ENCODE measurements at places on chromosomes 2 and 18.
A peak's percentile ranks its signal among the peaks of the same experiment; 100 is the strongest.

GRCh38 chr2:10668402-10669012 lies 21.3 kb downstream of the NOL10 start:
- DNase-seq = no peak

DNA sequence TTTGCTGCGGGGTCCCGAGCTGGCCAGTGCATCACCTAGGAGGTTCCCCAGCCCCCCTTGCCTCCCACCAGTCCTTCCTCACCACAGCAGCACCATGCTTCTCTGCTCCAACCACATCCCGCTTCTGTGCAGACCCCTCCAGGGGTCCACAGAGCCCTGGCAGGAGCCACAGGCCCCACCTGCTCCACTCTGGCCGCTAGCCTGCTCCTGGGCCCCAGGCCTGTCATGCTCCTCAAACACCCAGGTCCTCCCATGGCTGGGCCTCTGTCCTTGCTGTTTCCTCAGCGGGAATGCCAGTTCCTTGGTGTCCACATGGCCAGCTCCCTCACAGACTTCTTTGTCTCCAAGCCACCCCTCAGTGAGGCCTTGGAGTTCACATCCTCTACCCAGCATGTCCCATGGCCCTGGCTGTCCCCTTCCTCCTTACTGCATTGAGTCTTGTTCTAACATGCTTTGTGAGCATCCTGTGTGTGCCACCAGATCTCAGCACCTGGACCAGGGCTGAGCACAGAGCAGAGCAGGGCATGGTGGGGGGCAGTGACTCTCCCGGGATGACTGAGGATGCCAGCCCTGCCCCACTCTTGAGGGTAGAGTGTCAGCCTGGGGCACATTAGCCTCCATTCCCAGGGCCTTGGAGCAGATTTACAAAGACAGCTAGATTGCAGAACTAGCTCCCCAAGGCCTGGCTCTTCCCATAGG lies 201.0 kb upstream of the HS6ST1 start:
- DNase-seq = no peak

- DNase-seq = peak; percentile 40
Observed at GRCh38 chr2:206642075-206643025, at the start of gene FAM237A. TSS of gene FAM237A (plus strand) at chr2:206642487. CDS start at chr2:206644237, 1,750 bp downstream.

DNA sequence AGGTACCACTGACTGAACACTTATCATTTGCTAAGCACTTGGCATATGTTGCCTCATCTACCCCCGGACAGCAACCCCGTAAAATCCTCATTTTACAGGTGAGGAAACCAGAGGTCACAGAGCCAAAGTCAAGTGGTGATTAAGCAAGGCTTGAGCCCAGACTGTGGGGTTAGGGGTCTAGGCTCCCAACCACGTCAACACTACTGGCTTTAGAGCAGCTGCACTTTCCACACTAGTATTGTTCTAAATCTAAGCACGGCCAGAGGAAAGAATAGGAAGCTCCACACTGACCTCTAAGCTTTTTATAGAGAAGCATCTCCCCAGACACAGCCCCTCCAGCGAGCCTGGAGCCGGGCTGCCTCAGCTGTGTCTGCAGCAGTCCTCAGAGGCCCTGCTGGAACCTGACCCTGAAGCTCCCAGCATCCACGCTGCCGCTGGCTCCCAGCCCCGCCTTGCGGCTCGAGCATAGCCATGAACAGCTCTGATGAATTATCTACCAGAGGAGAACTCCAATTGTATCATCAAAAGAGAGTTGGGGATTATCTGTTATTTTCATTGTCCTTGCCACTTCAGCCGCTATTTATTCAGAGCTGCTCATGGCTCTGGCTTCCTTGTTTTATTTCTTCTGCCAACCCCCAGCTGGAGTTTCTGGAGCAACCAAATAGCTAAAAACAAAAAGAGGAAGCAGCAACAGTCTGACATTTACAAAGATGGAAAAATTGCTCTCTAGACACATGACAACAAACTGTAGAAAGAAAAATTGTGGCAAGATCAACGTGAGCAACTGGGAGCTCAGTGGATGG lies 62.2 kb upstream of the RTN4 start:
- no peak for DNase-seq

DNA sequence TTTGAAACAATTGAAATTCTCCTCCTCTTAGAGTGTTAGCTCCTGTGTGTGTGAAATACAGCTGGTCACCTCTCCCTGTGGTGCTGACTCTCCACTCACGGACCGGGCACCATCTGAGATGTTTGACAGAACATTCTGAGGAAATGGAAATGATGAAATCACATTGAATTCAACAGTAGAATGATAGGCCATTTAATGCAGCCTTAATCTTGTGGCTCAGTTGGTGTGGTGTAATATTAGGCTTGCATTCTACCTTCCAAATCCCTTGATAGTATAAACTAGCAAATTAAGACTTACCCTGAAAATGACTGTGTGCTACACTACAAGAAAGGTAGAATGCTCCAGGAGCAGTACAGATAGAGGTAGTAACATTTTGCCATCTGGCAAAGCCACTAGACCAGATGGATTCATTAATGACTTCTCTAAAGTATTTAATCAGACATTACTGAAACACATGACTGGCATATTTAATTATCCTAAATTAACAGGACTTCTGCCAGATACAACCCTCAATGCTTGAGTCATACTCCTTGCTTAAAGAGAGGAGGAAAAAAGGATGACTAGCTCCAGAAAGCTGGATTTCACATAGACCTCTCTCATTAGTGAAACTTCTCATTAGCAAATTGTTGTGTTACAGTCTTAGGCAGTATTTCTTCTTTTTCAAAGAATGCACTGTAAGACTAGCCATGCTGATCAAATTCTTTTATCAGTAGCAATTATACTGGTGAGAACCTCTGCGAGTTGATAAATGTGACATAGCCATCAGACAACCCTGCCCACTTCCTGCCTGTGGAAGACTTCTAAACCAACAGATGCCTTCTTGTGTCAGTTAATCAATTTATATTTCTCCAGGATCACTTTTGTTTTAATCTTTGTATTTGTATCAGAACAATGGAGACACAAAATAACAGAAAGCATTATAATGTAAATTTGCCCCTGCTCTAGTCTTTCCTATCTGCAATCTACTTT lies 80.6 kb downstream of the EML6 start:
- DNase-seq = no peak

DNA sequence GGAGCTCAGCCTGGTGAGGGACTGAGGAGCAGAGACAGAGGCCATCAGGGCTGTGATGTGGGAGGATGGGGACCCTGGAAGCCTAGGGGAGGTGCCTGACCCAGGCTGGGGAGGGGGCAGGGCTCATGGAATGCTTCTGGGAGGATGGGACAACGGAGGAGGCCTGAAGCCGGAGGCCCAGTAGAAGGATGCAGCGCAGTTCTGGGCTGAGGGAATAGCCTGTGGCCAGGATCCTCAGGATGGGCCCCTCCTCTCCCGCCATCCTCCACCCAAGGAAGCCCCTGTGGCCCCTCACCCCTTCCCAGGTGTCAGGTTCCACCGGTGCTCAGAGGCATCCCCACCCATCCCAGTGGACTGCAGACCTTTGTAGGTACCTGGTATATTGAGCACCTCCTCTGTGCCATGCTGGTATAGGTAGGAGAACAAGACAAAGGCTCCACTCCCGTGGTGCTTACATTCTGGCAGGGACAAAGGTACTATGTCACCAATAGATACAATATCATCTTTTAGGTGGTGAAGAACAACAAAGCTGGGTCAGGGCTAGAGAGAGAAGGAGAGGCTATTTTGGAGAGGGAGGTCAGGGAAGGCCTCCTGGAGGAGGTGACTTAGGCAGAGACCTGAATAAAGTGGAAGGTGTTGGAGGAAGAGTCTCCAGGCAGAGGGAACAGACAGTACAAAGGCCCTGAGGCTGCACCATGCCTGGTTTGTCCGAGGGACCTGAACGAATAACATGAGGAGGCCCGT lies 2.7 kb downstream of the ZAP70 start:
- DNase-seq = no peak

DNA sequence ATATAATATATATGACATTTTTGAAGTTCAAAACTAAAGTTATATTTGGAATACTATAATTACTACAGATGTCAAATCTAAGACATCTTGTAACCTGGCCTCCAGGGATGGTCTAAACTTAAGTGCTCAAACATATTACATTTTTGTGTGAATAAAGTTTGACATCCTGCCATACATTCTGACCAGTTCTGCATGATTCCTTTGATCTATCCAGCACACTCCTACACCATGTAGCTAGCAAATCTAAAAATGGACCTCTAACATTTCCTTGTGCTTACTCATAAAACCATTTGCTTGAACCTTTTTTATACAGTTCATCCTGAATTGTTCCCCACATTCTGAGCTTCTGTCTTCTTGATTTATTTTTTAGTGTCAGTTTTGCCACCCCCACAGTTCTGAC lies 294.3 kb upstream of the ZNF804A start:
- DNase-seq = no peak

DNA sequence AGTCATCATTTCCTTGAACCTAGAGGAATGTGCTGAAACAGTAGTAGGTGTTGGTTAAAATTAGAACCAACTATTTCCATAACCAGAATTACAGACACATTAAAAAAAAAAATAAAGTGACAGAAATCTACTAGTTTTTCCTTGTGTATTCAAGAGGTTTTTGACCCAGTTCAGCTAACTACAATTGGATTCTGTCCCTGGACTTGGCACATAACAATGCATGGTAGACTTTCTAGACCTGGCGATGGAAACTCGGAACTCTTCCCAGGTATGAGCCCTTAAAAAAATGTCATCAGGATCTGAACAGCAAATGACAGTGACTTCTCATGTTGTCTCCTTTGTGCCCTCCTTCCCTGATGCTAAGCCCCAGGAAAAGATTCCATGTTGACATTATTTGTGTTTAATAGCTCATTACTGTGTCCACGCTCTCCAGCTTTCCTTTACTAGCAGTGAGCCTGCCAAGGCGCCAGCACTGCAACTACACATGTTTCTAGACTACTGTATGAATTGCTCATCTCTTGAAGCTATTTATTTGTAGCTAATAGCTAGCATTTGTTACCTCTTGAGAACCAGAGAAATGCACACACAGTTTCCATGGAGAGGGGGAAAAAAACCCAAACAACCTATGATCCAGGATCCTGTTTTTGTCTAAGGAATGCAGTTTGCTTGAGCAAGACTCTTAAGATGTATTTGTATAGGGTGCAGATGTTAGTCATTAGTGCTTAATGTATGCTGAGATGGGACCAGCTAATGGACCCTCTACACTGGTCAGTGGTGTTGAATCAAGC lies 148.5 kb downstream of the FMNL2 start:
- no peak for DNase-seq

Measured in activated CD4-positive, alpha-beta T cell treated with anti-CD3 and anti-CD28 coated beads for 48 hours (primary cell).